ENCODE measurements at places on chromosomes 4 and X. TPM values are rescaled to one million over a fixed set of nuclear protein-coding genes. Genes with fewer than 3 reads are reported as not detected.

GYPE gene
- total RNA-seq, result not detected

HTN3 gene
- total RNA-seq, result not detected

UBA6 gene
- 78.0 TPM for total RNA-seq

FAM241A gene
- 0.63 TPM for total RNA-seq

PTPN13 gene
- total RNA-seq, result 57.9 TPM

MAD2L1 gene
- total RNA-seq, result 93.0 TPM

MSX1 gene
- total RNA-seq, result not detected

DDIT4L gene
- 6.4 TPM for total RNA-seq

HS6ST2 gene
- total RNA-seq, result 3.7 TPM

DNA sequence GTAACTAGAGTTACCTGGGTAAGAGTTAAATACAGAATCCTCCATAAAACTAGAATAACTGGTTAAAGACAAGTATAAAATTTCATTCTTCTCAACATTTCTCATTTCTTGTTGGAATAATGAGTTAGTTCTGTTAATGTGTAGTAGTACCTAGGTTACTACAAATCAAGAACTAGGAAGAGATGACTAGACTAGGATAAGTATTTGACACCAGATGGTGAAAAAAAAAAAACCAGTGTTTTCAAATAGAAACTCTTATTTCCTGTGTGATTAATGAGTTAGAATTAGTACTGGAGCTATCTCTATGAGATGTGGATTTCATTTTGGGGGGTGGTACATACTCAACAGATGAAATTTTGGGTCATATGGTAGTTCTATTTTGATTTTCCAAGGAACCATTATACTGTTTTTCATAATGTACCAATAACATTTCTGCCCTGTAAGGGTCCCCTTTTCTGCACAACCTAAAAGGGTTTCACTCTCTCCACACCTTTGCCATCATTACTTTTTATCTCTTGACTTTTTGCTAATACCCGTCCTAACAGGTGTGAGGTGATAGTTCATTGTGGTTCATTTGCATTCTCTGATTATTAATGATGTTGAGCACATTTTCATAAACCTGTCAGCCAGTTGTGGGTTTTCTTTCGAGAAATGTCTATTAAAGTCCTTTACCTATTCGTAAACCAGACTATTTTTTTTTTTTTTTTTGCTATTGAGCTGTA, 1.7 kb upstream of the VCX start:
- no peak overlapping the region for H3K27ac ChIP-seq
- H3K4me1 ChIP-seq, result no peaks in the 10 kb centered on the region
- no peaks in the 10 kb centered on the region for H3K36me3 ChIP-seq

DNA sequence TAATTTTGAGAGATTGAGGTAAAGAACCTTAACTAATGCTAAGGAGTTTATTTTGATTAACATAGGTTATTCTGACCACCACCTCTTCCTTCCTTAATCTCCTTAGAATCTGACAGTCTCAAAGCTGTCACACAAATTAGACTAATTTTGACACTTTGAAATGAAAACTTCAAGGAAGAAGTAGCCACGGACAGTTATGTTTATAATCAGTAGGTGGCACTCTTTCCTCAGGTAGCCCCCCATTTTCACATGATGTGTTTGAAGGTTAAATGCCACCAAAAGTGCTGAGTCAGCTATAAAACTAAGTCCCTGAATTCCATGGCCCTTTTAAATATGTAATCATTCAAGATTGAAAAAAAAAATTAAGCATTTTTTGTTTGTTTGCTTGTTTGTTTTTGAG, 22.4 kb downstream of the TMEM33 start:
- peaks cover 17% of the 10 kb centered on the region for H3K36me3 ChIP-seq
- H3K4me1 ChIP-seq, result no peaks in the 10 kb centered on the region
- H3K27me3 ChIP-seq, result no peaks in the 10 kb centered on the region
- no peak for DNase-seq

DNA sequence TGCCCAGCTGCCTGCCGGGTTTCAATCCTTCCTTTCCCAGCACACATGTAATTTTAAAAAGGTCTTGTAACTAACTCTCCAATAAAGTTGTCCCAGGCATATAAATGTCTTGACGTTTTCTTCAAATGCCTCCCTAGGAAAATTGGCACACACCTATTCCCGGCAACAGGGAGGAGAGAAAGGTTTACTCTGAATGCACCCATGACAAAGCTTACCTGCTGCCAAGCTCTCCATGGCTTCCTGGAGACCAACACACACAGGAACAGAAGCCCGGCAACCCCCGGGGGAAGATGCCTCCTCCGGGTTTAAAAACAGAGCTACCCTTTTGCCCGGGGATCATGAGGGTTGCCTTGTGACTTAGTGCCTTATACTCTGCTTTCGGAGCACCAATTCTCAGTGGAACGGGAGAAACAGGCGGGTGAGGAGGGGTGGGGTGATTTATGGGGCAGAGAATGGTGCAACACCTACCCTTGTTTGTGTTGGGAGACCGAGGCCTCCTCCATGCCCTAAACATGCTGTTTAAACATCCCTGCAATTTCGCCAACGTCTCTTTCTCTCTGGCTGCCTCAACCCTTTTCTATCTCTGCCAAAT, 4.8 kb upstream of the GYG2 start:
- no peak for DNase-seq
- H3K4me1 ChIP-seq, result peaks cover 2% of the 10 kb centered on the region
- H3K27me3 ChIP-seq, result no peaks in the 10 kb centered on the region
- H3K4me3 ChIP-seq, result no peak overlapping the region
- no peak overlapping the region for H3K27ac ChIP-seq
- H3K36me3 ChIP-seq, result no peaks in the 10 kb centered on the region

- no peaks in the 10 kb centered on the region for H3K36me3 ChIP-seq
- no peaks in the 10 kb centered on the region for H3K27me3 ChIP-seq
- no peaks in the 10 kb centered on the region for H3K4me1 ChIP-seq
- H3K27ac ChIP-seq, result no peak overlapping the region
Measured at GRCh38 chr4:145055533-145056257, 42.3 kb downstream of the ANAPC10 start.

DNA sequence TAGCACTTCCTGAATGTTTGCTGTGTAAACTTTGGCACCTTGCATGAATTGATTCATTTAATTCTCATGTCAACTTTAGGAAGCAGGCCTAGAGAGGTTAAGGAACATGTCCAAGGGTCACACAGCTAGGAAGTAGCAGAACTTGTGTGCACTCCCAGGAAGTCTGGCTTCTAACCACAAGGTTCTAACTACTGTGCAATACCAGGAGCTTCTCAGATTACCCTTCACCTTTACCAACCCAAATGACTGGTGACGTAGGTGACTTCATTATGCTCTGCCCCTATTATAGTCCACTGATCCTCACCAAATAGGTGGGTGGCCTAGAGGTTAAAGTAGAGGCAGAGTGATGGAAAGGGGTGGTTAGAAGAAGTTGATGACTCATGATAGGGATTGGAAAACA, 14.4 kb downstream of the AR start:
- DNase-seq, result no peak
- H3K36me3 ChIP-seq, result no peaks in the 10 kb centered on the region
- no peak overlapping the region for H3K27ac ChIP-seq
- no peak overlapping the region for H3K4me3 ChIP-seq
- no peaks in the 10 kb centered on the region for H3K27me3 ChIP-seq

GRCh38 chrX:107673431-107673830, 45.1 kb downstream of the PRPS1 start:
- no peaks in the 10 kb centered on the region for H3K27me3 ChIP-seq
- 0 out of 2 replicates have a peak overlapping the region, but pooled peaks have one; percentile 21 for H3K4me3 ChIP-seq
- H3K36me3 ChIP-seq, result no peaks in the 10 kb centered on the region
- no peak overlapping the region for H3K27ac ChIP-seq

DNA sequence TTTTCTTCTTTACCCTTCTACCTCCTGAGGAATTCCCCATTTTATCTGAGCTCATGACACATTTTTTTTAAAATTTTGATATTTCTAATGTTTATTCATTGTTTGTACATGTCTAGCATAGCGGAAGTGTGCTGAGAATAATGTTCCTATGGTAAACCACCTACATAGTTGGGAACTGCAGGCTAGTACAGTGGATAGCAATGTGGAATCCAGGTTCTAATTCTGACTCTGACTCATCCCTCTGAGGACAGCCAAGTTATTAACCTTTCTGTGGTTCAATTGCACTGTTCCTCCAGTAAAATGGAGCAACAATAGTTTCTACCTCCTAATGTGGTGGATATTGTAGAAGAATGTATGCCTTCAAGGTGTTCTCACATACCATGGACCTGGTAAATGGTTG, 20.6 kb upstream of the APELA start:
- H3K4me3 ChIP-seq, result no peak overlapping the region
- no peaks in the 10 kb centered on the region for H3K4me1 ChIP-seq
- DNase-seq, result no peak
- H3K36me3 ChIP-seq, result no peaks in the 10 kb centered on the region
- H3K27ac ChIP-seq, result no peak overlapping the region

DNA sequence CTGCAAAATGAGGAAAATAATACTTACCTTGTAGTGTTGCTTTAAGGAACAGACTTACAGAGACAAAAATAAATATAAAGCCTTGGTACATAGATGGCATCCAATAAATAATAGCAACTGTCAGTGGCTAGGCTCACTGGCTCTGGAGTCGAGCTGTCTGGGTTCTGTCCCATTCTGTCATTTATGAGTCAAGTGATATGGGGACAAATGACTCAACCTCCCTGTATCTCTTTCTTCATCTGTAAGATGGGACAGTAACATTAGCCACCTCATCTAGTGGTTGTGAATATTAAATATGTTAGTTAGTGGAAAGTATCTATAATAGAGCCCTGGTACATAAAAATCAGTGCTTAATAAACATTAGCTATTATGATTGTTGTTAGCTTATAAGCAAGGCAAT, 16.7 kb upstream of the GATB start:
- H3K27ac ChIP-seq, result no peak overlapping the region
- no peak for DNase-seq
- no peaks in the 10 kb centered on the region for H3K4me1 ChIP-seq
- no peaks in the 10 kb centered on the region for H3K36me3 ChIP-seq

- H3K4me1 ChIP-seq, result no peaks in the 10 kb centered on the region
- H3K27ac ChIP-seq, result no peak overlapping the region
- no peaks in the 10 kb centered on the region for H3K36me3 ChIP-seq
- no peak overlapping the region for H3K4me3 ChIP-seq
- DNase-seq, result no peak
- H3K27me3 ChIP-seq, result no peaks in the 10 kb centered on the region
Measured at GRCh38 chr4:17557880-17558279, 19.1 kb upstream of the LAP3 start.

DNA sequence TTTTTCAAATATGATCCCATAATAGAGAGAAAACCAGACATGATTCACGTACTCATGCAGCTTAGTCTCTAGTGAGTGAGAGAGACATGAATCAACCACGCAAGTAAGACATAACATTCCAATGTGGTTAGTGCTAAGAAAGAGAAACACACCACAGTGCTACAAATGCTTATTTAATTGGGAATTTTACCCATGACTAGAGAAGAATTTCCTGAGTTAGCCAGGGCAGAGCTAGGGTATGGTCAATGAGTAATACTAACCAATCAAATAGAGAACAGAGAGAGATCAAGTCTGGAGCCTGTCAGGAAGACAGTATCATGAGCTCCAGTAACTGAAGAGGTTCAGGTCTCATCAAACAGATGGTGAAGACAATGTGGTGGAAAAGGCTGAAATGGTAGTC, 495.2 kb downstream of the PDGFC start:
- H3K27ac ChIP-seq, result no peak overlapping the region
- DNase-seq, result no peak
- H3K4me3 ChIP-seq, result no peak overlapping the region

GRCh38 chr4:168021666-168022065, 70.7 kb upstream of the ANXA10 start:
- no peaks in the 10 kb centered on the region for H3K27me3 ChIP-seq
- no peaks in the 10 kb centered on the region for H3K4me1 ChIP-seq
- H3K36me3 ChIP-seq, result no peaks in the 10 kb centered on the region
- DNase-seq, result no peak

- no peak overlapping the region for H3K4me3 ChIP-seq
- H3K27ac ChIP-seq, result no peak overlapping the region
- no peaks in the 10 kb centered on the region for H3K4me1 ChIP-seq
- no peak for DNase-seq
- H3K27me3 ChIP-seq, result no peaks in the 10 kb centered on the region
Measured at GRCh38 chrX:39605183-39605582, 492.6 kb downstream of the BCOR start.

DNA sequence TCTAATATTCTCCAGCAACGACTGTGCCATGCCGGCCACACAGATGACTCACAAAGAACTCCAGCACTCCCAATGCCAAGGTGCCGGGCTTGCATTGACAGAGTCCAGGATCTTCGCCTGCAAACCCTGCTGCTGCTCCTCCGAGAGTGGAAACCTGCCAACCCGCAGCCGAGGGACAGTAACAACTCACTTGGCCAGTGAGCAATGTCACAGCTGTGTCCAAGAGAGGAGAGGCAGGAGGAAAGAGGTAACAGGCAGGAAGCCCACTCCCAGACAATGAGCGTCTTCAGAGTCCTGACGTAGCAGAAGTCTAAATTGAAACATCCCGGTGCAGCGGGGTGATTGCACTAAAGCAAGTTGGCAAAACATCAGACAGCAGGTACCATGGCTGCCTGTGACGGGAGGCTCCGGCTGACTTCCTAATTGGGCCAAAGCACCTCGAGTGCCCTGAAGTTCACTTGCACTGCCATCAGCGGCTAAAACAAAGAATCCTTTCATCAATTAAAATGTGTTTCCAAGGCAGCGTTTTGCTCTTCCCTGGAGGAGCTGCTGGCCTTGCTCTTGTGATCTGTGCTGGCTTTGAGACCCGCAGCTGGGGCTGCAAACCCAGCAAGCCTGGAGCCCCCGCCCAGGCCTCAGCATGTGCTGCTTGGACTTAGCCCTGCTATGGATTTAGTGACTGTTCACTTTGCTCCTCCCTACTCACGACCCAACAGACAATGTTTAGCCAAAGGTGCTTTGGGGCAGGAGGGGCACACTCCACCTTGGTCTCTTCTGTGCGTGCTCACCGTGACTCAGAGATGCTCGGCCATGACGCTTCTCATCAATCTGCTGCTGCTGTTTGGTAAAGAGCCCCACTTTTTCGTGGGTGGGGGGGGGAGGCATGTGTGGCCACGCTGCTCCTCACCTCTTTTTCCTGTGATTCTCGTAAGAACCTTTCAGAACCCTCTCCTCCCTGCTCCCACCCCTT, 36.5 kb downstream of the DCTD start:
- no peaks in the 10 kb centered on the region for H3K27me3 ChIP-seq
- H3K4me1 ChIP-seq, result no peaks in the 10 kb centered on the region
- no peak overlapping the region for H3K4me3 ChIP-seq

GRCh38 chr4:85946821-85947220, 413.0 kb downstream of the MAPK10 start:
- H3K27ac ChIP-seq, result no peak overlapping the region
- no peaks in the 10 kb centered on the region for H3K27me3 ChIP-seq
- no peak overlapping the region for H3K4me3 ChIP-seq

DNA sequence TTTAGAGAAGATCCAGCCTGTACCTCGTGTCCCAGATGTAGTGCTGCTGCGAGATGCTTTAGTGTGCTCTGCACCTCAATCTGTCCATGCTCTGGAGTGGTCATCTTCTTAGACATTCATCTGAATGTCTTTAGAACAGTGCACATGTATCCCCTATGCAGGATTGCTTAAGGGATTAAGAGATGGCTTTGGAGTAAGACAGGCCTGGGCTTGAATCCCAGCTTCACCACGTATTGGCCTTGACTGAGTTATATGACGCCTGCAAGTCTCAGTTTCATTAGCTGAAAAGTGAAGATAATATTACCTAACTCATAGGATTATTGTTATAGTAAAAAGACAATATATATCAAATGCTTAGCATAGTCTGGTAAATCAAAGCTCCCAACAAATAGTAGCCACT, 98.3 kb downstream of the NFKB1 start:
- no peak overlapping the region for H3K27ac ChIP-seq
- no peaks in the 10 kb centered on the region for H3K27me3 ChIP-seq
- no peak for DNase-seq
- no peaks in the 10 kb centered on the region for H3K4me1 ChIP-seq

All from H1 (cell line).